ENCODE measurements at places on chromosomes 3 and 15. TPM values are rescaled to one million over a fixed set of nuclear protein-coding genes. Genes with fewer than 3 reads are reported as not detected.

KLF15 gene
- total RNA-seq: 40.1 TPM

DNA sequence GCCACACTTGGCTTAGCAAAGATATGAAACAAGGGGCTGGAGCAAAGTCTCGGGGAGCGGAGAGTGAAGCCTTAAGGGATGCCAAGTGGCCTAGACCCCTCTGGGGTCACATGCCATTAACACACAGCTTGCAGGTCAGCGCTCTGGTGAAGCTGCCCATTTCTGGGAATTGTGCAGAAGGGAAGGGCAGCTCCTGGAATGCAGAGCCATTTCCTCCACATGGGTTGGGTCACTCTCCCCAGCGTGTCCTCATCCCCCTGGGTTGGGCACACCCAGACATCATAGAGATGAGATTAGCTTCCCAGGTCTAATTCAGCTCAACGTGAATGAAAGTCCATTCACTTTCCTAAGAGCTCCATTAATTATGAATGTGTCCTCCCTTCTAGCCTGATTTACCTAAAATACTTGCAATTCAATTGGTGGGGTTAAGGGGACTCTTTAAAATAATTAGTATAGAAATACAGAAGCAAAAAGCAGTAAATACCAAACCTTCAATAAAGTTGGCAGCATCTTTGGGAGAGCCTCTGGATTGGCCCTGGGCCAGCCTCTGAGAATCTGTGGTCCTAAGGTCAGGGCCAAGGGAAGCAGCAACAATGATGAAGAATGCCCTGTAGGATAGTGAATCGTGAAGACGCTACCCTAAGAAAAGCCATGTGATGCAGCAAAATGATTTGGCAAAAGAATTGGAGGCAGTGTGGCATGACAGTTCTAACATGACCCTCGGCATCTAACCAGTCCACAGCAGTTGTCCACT, 17.8 kb downstream of the MRAS start:
- peaks cover 37% of the 10 kb centered on the region for H3K4me1 ChIP-seq
- DNase-seq: no peak
- H3K27me3 ChIP-seq: no peaks in the 10 kb centered on the region
- peak overlapping the region; percentile 38 for H3K27ac ChIP-seq
- H3K4me3 ChIP-seq: no peak overlapping the region

GRCh38 chr15:75578173-75578947, 755 bp downstream of the PTPN9 start:
- H3K36me3 ChIP-seq: no peaks in the 10 kb centered on the region
- peak overlapping the region; percentile 93 for H3K27ac ChIP-seq
- no peaks in the 10 kb centered on the region for H3K27me3 ChIP-seq
- H3K4me1 ChIP-seq: peaks cover 31% of the 10 kb centered on the region
- H3K4me3 ChIP-seq: peak overlapping the region; percentile 96

MASP1 gene
- 4.3 TPM for total RNA-seq

DNA sequence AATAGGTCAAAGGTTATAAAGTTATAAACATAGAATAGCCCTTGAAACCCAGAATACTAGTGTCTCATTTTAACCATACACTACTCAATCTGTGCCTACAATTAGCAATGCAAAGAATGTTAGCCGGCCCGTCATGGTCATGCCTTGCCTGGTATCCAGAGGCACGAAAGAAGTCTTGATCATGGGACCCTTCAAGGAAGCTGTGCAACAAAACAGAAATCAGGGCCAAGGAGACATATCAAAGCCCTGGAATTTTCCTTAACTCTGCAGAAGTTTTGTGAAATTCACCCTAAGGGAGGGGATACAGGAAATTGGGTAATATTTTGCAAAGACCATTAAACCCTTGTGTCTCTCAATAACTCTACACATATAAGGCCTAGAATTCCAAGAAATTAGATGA, 482.4 kb downstream of the ROBO1 start:
- no peak overlapping the region for H3K27ac ChIP-seq
- no peaks in the 10 kb centered on the region for H3K36me3 ChIP-seq
- H3K4me1 ChIP-seq: no peaks in the 10 kb centered on the region
- no peak for DNase-seq
- no peak overlapping the region for H3K4me3 ChIP-seq

- peak overlapping the region; percentile 69 for H3K4me3 ChIP-seq
- H3K4me1 ChIP-seq: peaks cover 56% of the 10 kb centered on the region
- H3K27ac ChIP-seq: peak overlapping the region; percentile 99
- no peaks in the 10 kb centered on the region for H3K36me3 ChIP-seq
- H3K27me3 ChIP-seq: no peaks in the 10 kb centered on the region
These were observed 1.8 kb downstream of the BCL6 start for GRCh38 chr3:187743195-187744141.

Measured in lower lobe of right lung (tissue), 2 donors.